ENCODE measurements at places on chromosomes 4 and X.

- peak; percentile 84 for DNase-seq
Observed at GRCh38 chrX:136259543-136259942, 8.3 kb upstream of the MAP7D3 start.

DNA sequence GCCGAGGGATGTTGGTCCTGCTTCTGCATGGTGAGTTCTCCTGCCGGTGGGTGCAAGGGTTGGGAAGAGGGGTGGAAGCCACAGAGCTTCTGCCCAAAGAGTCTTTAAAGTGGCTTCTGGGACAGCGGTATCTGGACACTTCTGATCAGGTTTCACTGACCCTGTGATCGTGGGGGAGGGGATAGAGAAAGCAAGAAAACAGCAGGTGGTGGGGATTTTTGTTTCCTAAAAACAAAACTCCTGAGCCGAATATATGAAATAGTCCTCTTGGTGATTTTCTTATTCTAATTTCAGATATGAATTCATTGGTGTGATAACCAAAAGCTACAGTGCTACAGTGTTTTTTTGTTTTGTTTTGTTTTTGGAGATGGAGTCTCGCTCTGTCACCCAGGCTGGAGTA is 754 bp downstream of the NYX start:
- no peak for DNase-seq

GRCh38 chr4:88630756-88631155 is 38.5 kb downstream of the HERC3 start:
- peak; percentile 88 for DNase-seq

DNA sequence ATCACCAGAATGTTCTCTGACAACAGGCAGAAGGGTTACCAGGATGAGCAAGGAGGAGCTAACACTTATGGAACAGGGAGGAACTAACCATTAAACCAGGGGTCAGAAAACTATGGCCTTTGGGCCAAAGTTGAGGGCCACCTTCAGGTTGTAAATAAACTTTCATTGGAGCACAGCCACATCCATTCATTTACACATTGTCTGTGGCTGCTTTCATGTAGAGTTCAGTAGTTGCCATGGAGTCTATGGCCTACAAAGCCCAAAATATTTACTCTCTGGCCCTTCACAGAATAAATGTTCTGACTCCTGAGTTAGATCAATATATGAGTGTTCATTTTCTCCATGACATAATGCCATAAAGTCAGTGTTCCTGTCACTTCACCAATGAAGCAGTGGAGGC is 13.2 kb upstream of the HCCS start:
- no peak for DNase-seq

DNA sequence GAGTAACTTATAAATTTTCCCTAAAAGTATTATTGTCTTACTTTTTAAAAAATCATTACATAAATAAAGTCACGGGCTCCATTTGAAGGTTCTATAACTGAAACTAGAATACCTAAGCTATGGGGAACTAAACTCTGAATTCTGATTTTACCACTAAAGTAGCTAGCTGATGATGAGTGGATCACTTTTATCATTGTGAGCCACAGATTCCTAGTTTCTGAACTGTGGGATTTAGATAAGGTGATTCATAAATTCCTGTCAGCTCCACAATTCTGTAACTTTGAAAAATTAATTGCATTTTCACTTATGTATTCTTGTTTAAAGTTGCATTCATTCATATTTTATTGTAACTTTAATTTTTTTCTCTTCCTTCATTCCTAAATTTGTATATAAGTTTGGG is 540.9 kb downstream of the GBA3 start:
- DNase-seq = no peak

GRCh38 chr4:152352622-152353116 is 183.2 kb downstream of the FBXW7 start:
- peak; percentile 96 for DNase-seq

DNA sequence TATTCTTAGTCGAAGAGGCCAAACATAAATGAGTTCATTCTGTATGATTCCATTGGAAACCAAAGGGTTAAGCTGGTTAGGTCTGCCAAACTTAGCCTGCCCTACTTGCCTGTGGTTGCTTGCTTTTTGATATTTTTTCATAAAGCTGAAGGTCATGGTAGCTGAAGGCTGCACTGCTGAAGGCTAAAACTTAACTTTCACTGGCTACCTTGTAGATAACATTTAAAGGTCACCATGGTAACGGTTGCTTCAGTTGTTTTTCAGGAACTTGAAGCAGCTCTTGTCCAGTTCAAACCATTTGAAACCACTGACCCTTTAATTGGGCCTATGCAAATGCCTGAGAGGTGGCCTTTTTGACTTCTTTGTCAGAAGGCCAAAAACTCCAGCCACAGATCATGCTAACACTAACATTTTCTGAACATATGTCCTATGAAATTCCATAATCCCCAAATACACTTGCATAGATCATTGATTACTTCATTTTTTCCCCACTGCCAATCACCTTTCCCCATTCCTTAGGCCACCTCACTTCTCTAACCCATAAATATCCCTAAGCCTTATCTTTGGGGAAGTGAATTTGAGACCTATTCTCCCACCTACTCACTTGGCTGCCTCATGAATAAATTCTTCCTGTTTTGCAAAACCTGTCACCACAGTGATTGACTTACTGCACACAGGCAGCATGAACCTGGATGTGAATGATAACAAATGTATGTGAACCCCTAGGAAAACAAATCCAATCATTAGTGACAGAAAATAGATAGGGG is 10.7 kb upstream of the SMIM10L2A start:
- DNase-seq = no peak

DNA sequence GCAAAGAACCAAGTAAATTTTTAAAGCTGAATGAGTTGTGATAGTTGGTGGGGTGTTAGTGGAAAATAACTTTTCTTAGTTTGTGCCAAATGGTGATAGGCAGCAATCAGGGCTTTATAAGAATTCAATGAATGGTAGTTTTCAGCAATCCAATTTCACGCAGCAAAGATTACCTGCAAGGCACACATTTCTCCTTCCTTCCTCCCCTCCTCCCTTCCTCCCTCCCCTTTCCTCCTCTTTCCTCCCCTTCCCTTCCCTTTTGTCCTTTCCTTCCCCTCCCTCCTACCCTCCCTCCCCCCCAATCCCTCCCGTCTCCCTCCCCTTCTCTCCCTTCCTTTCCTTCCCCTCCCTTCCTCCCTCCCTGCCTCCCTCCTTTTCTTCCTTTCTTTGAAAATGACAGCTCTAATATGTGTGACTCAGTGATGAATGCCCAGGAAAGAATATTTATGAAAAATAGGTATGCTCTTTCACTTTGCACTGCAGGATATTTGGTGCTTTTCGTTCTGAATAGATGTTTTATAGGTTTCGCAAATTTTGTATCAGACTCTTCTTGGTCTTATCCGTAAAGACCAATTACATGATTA is 168.1 kb downstream of the BMPR1B start:
- DNase-seq = no peak

GRCh38 chr4:173424899-173425805 is 26.2 kb upstream of the SCRG1 start:
- peak; percentile 85 for DNase-seq

GRCh38 chr4:133148690-133149363 is at the start of gene PCDH10:
PCDH10 (plus strand) TSS chr4:133149294; CDS start chr4:133150141, 847 bp downstream.
- DNase-seq = peak; percentile 95

DNA sequence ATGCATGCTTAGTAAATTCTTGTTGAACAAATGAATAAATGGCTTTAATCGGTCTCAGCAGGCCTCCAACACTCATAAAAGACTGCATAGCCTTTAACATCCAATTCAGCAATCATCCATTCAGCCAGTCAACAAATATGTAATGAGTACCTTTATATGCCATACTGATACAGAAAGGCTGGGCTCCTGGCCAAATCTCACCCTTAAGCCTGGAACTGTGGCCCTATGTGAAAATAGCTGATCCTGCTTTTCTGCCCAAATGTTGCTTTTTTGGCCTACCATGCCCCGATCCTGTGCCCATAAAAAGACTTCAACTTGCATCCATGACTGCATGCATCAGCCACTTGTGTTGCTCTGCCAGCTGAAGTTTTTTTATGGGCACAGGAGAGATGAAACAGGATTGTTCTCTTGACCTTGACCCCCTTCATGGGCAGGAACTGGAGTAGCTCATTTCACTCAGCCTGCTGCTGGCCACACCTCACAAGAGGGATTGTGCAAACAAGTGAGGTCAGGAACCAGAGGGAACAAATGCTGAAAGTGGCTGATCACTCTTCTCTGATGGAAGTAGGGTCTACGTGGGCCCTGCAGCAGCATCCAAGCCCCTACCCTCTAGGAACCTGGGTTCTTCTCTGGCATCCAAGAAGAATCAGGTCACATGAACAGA is 75.6 kb downstream of the NPY1R start:
- DNase-seq = no peak

GRCh38 chrX:110097920-110098319 is 95.0 kb downstream of the TMEM164 start:
- no peak for DNase-seq

DNA sequence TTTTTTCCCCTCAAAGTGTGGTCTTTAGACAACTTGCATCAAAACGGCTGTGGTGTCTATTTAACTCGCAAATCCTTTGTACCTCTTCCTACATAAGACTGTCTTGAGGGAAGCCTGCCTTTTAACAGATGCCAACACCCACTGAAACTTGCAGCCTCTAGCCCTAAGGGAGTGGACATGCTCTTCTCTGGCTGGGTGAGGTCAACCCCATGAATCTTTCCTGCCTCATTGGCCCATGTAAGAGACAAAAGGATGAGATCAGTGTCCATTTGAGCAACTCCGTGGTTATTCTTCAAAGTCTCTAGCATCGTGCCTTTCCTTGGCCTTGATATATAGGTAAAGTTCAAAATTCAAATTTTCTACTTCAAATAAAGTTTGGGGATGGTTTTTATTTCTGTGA is 134.7 kb downstream of the SHROOM3 start:
- DNase-seq = no peak

DNA sequence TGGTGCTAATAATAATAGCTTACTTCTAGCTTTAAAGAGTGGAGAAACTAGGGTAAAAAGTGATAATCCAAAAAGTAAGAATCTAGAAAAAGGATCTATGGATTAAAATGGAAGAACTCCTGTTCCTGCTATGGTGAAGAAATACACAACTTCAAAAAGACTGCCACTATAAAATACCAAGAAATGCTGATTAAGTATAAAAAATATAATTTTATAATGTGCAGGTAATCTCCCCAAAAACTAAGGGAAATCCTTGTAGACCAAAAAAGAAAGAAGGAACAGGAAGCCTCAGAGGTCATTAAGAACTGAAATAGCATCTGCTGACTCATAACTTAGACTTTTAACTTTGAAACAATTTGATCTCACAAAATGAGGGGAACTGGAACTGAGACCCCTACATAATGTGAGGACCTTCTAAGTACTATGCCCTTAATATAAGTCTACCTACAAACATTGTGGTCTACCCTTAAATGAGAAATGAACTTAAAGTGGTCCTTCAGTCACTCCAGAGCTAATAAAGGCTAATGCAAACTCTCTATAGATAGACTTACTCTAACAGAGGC is 50.6 kb upstream of the SRPX start:
- DNase-seq = no peak

DNA sequence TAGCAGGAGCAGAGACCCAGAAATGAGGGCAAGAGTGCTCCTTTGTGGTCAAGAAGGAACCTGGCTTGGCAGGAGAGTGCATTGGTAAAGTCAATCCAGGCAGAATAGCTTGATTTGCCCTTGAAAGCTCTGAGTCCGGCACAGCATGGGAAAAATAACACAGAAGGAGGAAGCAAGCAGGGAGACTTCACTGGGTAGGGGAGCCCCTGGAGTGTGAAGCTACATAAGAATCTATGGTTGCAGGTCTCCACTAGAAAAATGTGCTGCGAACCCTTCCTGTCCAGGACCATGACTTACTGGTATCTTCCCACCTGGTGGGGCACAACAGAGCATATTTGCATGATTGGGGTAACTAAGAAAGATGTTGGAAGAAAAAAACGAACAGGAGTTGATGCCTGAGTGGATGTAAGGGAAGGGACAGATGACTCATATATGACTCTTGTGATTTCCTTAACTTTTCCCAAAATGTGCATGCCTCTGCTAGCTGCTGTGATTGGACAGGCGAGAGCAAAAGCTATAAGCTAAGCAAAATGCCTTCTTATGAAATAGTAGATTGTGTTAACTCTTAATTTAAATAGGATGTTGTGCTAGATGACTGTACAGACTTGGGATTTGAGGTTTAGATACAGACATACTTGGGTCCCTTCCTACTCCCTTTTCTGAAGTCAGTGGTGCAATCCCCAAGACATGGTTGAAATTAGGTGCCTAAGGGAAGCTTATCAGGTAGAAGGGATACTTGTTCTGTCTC is 3.3 kb downstream of the IL13RA1 start:
- DNase-seq = peak; percentile 88

DNA sequence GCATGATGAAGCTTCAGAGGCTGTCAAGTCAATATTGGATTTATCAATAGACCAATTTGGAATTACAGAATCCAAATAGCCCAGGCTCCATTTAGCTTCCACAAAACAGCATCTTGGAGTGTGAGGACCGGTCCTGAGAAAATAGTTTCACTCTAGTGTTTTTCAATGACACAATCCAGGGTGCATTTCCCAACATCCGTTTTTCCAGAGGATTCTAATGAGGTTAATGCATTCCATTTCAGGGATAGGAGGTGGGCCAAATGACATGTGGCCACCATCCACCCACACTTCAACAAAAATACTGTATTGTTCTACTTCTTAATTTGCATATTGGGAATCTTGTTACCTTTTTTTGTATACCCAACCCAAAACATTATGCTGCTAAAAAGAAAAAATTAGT is 229.8 kb upstream of the LDB2 start:
- DNase-seq = peak; percentile 60

GRCh38 chr4:8341691-8342090 is 72.1 kb downstream of the HTRA3 start:
- DNase-seq = no peak

DNA sequence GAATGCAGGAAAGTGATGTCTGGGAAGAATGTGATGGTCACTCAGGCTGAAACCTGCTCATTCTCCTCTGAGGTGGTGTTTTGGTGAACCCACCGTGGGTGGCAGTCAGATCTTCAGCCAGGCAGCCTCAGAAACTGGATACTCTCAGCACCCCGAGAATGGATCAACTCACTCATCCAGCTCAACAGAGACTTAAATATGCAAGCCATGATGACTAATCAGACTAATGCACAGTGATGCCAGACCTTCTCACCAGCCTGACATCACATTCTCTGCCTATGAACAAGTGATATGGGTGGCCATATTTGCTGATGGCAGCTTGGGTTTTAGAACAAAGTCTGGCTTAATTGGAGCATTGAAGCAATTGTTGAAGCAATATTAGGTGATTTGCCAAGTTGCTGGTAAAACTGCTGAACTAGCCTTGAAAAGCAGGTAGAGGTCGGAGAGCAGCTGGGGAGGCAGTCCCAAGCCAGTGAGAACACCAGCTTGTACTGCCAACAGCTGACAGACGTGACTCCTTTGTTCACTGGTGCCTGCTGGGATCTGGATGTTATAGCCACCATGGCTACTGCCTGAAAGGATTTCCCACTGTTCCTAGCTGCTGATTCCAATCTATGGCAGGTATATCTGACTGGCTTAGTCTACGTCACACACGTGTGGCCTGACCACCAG is 608.1 kb downstream of the MID1IP1 start:
- no peak for DNase-seq

GRCh38 chr4:37540486-37540885 is 145.7 kb downstream of the RELL1 start:
- no peak for DNase-seq

- no peak for DNase-seq
Observed at GRCh38 chrX:71949844-71950445, 39.3 kb downstream of the NHSL2 start.
